ENCODE measurements at places on chromosomes 4 and X.

DNA sequence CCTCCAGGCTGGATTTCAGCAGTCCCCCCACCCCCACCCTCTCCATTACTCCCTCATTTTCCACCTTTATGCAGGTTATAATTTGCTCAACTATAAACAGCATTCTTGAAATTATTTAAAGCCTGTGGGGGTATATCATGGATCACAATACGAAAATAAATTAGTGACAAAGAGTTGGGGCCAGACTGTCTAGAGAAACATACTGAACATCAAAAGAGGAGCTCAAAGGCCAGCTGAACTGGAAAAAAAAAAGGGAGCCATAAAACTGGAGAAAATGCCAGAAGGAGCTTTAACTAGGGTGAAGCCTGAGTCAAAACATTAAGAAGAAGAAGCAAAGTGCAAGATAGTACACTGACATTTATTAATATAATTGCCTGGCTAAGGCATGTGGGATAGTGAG lies 137.8 kb downstream of the ANTXR2 start:
- no peak for DNase-seq

- no peak for DNase-seq
Observed at GRCh38 chr4:174324725-174325124, 41.0 kb downstream of the CEP44 start.

GRCh38 chr4:48944756-48945241 lies 38.2 kb upstream of the OCIAD2 start:
- no peak for DNase-seq

DNA sequence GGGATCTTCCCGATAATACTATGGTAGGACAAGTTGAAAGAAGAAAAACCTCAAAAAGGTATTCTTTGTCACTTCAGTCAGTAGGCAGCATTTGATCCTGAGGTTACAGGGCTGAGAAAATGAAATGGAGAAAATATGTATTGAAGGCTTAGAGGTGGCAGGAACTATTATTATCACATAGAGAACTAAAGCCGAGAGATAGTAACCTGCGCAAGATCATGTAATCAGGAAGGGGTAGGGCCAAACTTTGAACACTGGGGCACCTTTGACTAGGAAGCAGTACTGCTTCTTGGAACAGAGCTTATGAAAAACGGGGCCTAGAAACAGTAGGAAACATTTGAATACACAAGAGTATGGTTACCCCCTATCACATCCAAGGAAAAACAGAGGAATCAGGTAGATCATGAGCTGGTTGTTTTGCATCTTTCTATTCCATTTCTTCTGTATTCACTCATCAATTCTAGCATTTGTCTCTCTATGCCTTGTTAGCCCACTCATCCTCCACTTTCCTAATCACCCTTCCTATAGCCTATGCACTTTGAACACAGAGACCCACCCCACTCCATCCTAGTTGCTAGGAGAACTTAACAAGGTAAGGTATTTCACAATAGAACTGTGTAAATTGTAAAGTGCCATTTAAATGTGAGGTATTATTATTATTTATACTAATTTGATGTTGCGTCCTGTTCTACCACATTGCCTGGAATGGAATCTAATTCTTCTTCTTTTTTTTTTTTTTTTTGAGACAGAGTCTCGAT lies 34.6 kb upstream of the SLC9A7 start:
- DNase-seq, result no peak

DNA sequence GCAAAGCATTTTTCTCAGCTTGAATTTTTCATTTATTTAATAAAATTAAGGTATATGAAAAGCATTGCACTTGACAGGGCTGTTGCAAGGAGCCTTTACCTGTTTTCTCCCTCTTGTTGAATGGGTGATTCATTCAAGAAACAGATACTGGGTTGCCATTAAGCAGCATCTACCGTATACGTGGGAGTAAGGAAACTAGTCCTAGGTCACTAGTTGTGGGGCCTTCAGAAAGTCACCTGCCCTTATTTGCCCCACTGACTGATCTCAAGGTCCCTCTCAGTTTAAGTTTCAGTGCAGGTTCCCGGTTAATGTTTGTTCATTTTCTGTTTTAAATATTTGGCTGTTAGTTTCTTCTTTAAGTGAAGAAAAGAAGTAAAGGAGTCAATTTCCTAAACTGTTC lies 34.0 kb downstream of the LHFPL1 start:
- no peak for DNase-seq

GRCh38 chr4:16117164-16117563 lies 33.3 kb upstream of the PROM1 start:
- DNase-seq, result no peak

GRCh38 chr4:169945636-169946035 lies 80.6 kb downstream of the MFAP3L start:
- no peak for DNase-seq

- no peak for DNase-seq
Observed at GRCh38 chrX:53587795-53588420, 98.6 kb downstream of the HUWE1 start.

GRCh38 chr4:24949970-24950369 lies 37.1 kb upstream of the CCDC149 start:
- no peak for DNase-seq

DNA sequence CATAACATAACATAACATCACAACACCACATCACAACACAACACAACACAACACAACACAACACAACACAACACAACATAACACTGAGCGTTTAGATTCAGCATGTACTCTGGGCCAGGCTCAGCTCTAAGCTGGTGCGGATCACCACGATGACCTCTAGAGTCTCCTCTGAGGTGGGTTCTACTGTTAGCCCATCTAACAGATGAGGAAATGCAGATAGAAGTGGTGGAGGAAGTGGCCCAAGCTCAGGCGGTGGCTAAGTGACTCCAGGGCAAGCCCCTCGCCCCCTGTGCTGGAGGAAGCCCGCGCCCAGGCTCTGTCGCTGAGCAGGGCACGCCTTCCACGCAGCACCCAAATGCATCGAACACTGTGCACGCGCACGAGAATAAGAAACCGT lies 45.3 kb upstream of the CDKN2AIP start:
- no peak for DNase-seq

DNA sequence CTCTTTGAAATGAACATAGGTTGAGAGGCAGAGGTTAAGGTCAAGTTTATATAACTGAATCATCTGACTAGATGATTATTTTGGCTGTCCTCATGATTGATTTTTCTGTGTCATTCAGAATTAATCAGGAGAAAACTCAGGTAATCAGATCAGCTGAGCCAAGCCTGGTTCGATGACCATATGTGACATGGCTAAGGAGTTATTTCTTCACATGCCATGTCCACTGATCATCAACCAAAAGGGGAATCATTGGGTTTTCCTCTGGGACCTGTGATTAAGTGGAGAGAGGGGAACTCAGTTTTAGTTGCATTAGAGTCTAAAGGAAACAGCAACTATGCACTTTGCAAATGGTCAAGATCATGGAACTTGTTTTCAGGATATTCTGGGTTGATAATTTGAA lies 20.3 kb upstream of the PACRGL start:
- no peak for DNase-seq

GRCh38 chrX:42519666-42520231 lies 258.2 kb downstream of the PPP1R2C start:
- no peak for DNase-seq

DNA sequence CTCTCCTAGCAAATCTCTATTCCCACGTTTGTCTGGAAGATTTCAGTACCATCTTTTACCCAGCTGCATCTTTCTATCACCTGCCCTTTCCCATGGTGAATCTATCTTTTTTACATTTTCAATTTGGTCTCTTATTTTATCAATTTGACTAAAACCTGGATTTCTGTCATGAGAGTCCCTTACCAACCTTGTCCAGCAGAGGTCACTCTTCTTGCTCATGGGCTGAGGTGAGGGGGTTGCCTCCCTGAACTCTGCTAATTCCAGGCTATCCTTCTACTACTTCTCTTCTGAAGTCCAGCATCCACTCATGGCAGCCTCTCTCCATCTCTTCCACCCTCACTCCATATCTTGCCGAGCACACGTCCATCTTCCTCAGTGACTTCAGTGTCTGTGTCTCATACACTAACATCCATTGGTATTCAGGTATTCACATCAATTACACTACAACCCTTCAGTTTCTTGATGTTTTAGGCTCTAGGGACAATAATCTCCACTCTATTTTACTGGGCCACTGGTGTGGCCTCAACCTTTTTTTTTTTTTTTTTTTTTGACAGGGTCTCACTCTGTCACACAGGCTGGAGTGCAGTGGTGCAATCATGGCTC lies 17.8 kb upstream of the ZNF827 start:
- DNase-seq, result no peak

GRCh38 chr4:61921920-61922319 lies 721.8 kb downstream of the ADGRL3 start:
- no peak for DNase-seq

All from lower lobe of right lung (tissue), 2 donors.